Stimulated activated CD8-positive, alpha-beta memory T cell treated with anti-CD3 and anti-CD28 coated beads, Interleukin-2, amount 100 ng/mL, for 48 hours (primary cell): ENCODE measurements at places on chromosomes 12 and 14.

GRCh38 chr12:117119592-117120198, 20.5 kb upstream of the TESC start:
- peak; percentile 17 for DNase-seq

DNA sequence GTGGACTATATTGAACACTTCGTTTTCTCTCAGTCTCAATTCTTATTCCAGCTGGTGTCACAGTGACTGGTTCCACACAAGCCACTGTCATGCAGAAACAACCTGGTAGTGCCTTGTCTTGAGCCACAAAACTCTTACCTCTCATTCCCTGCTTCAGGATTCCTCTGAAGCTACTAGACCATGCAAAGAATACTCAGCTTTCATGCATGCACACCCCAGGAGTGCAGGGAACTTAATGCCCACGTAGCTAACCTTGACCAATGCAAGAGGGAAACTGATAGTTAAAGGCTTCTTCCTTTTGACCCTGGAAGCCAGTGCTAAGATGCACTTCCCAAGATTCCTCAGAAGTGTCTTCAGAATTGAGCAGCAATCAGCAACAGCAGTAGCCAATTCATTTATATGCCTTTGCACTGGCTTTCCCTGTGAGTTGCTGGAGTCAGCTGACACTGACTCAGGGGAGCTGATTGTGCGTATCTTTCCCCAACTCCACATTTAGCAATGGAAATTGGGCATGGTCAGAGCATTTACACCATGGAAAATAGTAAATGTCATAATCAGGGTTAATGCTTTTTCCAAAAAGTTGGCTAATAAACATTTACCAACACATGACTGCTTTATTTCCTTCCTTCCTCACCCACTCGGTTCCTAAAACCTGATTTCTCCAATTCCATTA, 113.6 kb upstream of the SLC35F4 start:
- DNase-seq: no peak

DNA sequence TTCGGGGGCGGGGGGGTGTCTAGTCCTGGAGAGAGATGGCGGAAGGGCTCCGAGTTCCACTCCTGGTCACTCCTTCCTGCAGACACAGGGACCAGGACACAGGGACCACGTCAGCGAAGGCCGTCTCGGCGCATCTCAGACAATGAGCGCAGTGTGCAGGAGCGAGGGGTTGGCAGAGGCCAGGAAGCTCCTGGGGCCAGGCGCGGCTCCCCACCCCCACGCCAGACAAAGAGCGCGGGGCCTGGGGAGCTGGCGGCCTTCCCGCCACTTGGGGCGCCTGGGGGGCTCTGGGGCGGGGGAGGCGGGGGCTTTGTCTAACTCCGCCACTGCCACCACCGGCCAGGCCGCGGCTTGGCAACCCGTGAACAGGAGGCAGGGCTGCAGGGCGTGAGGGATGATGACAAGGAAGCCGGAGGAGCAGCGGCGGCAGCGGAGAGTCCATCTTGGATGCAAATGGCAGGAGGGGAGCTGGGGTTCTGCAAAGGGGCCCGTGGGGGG, 2.2 kb downstream of the CDK2AP1 start:
- DNase-seq: peak; percentile 22

DNA sequence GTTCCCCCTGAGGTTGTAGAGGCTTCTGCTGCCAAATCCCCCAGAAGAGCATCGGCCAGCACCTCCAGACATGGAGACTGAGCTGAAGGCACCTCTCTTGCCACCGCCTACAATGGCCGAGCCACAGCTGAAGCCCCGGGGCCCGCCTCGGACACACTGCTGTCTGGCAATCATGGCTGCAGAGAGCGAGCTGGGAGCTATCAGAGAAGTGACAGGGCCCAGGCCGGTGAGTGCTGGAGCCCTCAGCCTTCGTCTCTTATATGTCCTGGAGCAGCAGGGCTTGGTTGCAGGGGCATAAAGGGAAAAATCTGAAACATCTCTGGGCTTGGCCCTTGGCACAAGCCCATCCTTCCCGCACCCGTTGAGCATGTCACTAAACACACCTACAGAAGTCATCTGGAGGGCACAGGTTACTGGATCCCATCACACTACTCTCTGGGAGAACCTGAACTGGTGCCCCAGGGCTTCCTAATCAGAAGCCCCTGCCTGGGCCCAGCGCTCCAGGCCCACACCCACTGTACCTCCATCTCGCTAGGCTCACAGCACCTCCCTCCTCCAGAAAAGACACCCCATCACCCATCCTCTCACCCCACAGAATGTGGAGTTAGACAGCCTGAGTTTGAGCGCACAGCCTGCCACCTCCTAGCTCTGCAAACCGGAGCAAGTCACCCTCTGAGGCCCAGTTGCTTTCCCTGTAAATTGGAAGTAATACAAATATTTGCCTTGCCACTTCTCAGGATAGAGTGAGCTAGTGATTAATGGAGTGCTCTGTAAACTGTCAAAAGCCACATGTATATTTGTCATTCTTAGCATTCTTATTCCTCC, at the start of gene KRT4:
Gene KRT4, minus strand, starts transcription at position 232 of the 825 bp plus-strand sequence. Its CDS starts 58 bp downstream, at position 174.
- no peak for DNase-seq
